ENCODE measurements at places on chromosomes 7 and 10.

DNA sequence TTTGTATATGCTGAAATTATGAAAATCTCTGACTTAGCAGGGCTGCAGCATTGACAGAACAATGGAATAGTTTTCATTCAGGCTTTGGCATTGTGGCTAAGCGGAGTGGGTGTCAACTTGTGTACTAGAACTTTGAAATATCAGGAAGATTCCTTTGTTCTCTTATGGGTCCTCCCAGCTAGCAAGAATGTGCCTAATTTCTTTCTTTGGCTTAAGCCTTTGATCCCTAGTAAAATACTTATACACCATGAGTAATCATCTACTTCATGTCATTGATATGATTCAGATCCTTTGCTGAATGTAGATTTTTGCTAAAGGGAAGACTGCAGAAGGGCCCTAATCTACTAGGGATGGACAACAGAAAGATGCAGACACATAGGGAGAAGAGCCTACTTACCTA lies 6.2 kb downstream of the AVL9 start:
- no peak for DNase-seq

DNA sequence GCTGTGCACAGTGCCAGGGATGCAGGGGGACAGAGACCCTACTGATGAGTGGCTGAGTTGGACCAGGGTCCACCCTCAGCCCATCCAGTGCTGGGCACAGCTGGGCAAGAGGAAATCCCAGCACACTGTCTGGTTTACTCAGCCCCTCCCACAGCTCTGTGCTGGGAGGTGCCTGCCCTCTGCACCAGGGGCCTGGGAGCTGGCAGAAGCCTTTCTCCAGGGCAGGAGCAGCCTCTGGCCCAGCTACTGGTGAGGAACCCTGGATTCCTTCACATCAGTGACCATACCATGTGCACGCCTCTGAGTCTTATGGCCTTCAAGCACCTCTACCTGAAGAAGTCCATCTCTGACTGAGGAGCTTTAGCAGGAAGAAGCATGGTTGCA lies 25.9 kb upstream of the C10orf71 start:
- no peak for DNase-seq

- DNase-seq = no peak
Measured at GRCh38 chr10:50540069-50540825, 83.5 kb downstream of the SGMS1 start.

DNA sequence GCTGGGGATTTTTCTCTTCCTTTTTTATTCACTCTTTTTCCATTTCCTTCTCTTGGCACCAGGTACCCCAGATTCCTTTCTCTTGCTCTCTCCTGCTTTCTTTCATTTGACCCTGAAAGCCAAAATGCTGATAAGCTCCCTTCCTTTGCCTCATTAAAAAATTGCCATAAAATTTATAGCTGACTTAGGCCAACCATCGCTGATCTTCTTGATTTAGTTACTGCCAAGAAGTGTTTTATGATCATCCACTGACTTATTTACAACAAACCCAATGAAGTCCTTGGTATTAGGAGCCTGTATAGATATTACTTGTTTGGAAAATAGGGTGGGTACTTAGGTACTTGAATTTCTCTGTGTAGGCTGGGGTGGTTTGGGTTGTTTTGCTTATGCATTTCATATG lies 173.2 kb upstream of the PHYHIPL start:
- DNase-seq = no peak

DNA sequence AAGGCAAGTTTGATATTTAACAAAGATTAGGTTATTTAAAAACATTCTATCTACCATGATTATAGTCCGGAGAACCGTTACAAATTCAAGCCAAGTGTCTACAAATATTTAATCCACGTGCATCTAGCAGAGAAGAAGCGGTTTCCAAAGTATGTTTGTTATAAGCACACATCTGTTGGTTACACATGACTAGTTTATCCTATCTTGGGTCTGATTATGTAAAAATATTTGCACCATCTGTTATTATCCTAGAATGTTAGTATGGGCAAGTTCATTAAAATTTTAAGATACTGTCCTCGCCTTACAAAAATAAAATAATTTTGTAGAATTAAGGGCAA lies 289.2 kb upstream of the VSTM2A start:
- DNase-seq = no peak

- DNase-seq = no peak
Measured at GRCh38 chr7:50658696-50659095, 93.5 kb upstream of the DDC start.

DNA sequence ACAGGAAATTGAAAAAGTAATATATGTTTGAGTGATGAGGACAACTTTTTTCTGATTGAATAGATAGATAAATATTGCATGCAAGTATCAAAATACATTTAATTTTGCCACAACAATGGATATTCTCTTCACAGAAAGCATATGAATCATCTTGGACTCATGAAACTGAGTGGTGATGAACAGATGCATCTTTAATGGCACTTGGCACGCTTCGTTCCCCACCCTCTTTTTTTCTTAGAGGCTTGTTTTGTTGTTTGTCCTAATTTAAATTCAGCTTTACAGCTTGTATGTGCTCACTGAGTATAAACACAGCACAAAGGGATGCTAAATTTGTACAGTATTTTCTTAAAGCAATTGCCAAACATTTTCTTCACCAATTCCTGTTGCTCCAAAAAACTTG lies 145.0 kb upstream of the YAE1 start:
- DNase-seq = no peak

GRCh38 chr10:77197544-77197943 lies 440.1 kb downstream of the KCNMA1 start:
- no peak for DNase-seq

DNA sequence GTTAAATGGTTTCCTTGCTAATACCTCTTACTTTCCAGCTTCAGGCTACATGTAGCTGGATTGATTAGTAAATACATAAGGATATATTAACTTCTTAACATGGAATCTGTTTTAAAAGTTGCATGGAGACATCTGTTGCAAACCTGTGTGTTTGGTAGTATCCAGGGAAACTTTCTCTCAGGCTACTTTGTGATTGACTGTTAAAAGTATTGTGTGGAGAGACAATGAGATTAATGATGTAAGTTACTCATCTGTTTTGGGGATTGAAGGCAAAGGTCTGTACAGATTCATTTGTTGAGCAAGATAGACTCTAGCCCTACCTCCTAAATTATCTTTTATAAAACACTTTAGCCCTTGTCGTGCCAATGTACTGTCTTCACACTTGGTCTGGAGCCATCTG lies 6.6 kb downstream of the CREB5 start:
- DNase-seq = no peak

GRCh38 chr7:55242613-55243012 lies 122.5 kb upstream of the LANCL2 start:
- DNase-seq = no peak

DNA sequence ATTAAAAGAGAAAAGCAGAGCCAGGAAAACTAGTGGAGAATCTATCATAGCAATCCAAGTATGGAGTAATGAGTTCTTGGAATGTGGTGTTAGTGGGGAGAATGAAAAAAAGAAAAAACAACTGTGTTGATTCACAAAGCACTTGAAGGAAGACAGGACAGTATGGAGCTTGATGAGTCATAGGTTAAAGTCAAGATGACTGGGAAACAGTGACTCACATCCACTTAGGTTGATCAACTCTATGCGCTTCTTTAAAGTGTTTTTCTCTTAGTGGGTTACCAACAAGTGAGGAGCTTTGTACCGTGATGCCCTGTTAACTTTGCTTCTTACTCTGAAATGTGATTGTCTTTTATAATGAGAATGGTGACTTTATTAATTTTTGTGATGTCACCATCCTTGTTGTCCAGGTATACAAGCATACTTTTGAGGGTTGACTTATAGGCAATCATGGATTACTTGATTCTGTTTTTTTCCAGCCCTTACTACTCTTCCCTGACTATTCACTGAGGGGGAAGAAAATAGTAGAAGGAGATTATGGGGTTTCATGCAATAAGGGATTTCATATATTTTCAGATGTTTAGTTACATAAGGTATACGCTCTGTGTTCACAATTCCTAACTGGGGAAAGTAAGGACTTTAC lies 32.1 kb upstream of the MDFIC start:
- DNase-seq = no peak

DNA sequence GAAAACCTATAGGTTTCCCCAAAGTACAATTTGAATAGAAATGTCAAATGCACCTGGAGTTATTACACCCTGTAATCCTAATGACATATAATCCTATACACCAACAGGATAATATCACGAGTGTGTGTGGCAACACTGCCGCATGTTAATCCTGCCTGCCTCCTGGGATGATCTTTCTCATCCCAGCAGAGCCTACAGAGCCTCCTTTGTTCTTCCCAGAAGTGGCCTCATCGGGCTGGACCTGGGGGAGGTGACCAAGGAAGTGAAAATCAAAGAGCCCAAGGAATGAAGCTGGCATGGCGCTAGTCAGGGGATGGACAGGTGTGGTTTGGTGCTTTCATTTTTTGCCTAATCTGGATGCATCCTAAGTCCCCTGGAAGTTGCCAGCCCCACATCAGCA lies 29.5 kb upstream of the LEP start:
- no peak for DNase-seq

DNA sequence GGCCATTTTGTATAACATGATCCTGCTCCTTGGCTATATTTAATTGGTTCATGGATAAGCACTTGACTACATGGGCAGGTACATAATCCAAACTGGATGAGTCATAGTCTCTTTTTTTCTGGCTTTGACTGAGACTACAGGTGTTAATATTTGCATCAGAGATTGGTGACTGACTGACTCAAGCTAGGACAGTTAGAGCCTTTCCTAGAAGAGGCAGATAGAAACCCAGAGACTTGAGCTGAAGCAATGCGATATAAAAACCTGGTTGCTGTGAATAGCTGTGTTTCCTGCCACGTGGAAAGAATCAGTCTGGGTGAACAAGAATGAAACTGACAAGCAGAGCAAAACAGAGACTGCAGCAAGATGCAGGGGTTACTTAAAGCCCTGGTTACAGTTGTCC lies 81.0 kb downstream of the SAMD9 start:
- no peak for DNase-seq

- no peak for DNase-seq
Measured at GRCh38 chr7:149232362-149232761, 7.1 kb upstream of the ZNF212 start.

GRCh38 chr10:95841661-95842498 lies 65.9 kb upstream of the CC2D2B start:
- no peak for DNase-seq

GRCh38 chr7:144048648-144049047 lies at the start of gene OR2A5:
TSS of gene OR2A5 (plus strand) at chr7:144048948. CDS start at chr7:144050402, 1,454 bp downstream.
- no peak for DNase-seq

GRCh38 chr7:150723467-150723866 lies 7.1 kb downstream of the GIMAP1 start:
- DNase-seq = no peak

- no peak for DNase-seq
Measured at GRCh38 chr7:77416621-77417371, 647 bp upstream of the GSAP start.

- DNase-seq = no peak
Measured at GRCh38 chr7:90188281-90188680, 23.3 kb upstream of the STEAP2 start.

DNA sequence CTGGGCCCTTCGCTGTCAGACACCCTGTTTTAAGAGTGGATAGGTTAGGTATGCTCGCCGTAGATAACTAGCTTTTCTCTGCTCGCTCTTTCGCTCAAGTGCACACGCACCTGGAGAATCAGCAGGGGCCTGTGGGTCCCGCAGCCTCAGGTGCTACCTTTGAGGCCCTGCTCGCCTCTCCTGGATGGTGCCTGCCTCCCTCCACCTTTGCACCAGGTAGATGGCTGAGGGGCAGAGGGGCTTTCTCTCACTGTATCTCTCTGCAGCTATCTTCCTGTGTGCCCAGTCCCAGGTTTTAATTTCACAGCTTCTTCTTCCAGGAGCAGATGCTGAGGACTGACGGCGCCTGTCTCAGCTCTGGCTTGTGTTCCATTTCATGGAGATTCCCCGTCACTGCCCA lies 227.9 kb downstream of the TCF7L2 start:
- DNase-seq = no peak

- DNase-seq = no peak
Measured at GRCh38 chr10:91525896-91526712, 106.8 kb downstream of the PPP1R3C start.

GRCh38 chr10:24457661-24458318 lies 248.9 kb downstream of the KIAA1217 start:
- DNase-seq = no peak

DNA sequence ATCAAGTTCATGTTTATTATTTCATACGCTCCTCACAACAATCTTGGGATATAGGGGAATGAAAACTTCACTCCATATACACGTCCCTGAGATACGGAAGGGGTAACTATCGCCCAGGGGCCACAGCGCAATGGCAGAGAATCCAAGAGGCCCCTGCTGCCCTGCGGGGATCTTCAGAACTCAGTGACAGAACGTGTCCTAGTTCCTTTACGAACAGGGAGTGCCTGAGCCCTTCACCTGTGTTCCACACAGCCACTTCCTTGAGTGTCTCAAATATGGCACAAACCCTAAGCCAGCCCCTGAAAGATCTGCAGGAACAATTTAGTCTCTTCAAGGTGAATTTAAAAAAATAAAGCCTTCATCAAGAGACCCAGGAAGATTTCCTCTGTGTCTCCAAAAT lies 25.9 kb downstream of the LYZL1 start:
- DNase-seq = no peak

DNA sequence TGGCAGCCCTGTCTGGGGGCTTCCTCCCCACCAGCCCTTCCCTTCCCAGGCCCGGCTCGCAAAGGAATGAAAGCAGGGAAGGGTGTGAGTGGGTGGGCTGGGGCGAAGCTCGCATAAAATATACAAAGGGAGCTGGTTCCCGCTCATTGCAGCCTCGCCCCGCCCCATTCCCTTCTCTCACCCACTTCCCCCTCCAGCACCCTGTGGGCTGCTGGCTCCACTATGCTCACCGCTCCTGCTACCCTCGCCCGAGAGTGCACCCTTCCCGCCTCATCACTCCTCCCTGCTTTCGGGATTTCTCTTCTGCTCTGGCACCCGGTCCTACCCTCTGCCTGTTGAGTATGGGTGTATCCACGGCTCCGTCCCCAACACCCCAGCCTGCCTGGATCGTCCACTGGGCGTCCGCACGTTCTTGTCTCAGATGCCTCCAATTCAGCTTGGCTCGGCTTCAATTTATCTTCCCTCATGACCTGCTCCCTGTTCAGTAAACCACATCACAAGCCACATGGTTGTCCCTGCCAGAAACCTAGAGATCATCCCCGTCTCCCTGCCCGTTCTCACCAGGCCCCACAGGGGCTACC lies 14.4 kb upstream of the TTYH3 start:
- DNase-seq = no peak

All from activated naive CD4-positive, alpha-beta T cell (primary cell).